ENCODE measurements at places on chromosomes 3 and 15. TPM values are rescaled to one million over a fixed set of nuclear protein-coding genes. Genes with fewer than 3 reads are reported as not detected.

DNA sequence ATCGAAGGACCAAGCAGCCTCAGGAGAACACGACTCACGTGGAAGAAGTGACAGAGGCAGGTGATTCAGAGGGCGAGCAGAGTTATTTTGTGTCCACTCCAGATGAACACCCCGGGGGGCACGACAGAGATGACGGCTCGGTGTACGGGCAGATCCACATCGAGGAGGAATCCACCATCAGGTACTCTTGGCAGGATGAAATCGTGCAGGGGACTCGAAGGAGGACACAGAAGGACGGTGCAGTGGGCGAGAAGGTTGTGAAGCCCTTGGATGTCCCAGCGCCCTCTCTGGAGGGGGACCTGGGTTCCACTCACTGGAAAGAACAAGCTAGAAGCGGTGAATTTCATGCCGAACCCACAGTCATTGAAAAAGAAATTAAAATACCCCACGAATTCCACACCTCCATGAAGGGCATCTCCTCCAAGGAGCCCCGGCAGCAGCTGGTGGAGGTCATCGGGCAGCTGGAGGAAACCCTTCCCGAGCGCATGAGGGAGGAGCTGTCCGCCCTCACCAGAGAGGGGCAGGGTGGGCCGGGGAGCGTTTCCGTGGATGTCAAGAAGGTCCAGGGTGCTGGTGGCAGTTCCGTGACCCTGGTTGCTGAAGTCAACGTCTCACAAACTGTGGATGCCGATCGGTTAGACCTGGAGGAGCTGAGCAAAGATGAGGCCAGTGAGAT is 26.0 kb downstream of the SYNM start:
- peaks cover 2% of the 10 kb centered on the region for H3K36me3 ChIP-seq
- no peaks in the 10 kb centered on the region for H3K27me3 ChIP-seq
- no peak overlapping the region for H3K27ac ChIP-seq
- no peaks in the 10 kb centered on the region for H3K4me1 ChIP-seq
- no peak for DNase-seq

- H3K36me3 ChIP-seq, result no peaks in the 10 kb centered on the region
- H3K4me3 ChIP-seq, result peak overlapping the region; percentile 50
- no peaks in the 10 kb centered on the region for H3K27me3 ChIP-seq
- DNase-seq, result no peak
Observed at GRCh38 chr15:101295607-101296161, 636 bp upstream of the SNRPA1 start.

DNA sequence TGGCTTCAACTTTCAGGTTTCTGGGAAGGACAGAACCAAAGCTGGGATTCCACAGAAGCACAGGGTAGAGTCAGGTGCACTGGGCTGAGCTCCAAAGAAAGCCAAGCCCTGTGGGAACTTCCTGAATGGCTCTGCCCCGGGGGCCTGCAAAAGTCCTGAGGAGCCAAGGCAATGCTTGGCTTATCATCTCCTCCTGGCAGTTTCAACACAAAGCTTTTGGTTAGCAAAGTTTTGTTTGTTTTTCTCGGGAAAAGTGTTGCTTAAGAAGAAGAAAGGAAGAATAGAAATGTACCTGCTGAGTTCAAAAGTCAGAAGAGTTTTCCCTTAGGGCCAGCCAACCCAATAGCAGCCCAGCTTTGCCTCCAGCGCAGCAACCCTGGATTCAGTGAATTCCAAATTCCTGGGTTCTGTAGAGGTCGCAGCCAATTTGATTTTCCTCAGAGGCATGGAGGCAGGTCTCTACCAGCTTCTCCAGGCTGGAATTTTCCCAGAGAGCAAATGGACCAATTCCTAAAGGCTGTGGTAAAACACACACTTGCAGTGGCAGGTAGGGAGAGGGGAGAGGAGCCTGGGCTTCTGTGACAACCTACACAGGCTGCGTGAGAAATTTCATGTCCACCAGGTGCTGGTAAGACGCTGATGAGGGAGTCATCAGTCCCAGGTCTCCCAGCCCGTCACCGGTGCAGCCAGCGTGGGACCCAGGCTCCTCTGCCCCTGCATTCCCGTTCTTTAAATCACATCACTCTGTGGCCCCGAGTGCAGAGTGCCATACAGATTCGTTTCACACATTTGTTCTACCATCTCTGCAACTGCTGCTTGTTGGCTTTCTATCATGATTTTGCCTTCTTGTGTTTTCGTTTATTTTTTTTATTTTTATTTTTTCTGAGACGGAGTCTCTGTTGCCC is 54.3 kb upstream of the SNRPA1 start:
- H3K36me3 ChIP-seq, result no peaks in the 10 kb centered on the region
- H3K27ac ChIP-seq, result no peak overlapping the region
- H3K4me3 ChIP-seq, result no peak overlapping the region

DNA sequence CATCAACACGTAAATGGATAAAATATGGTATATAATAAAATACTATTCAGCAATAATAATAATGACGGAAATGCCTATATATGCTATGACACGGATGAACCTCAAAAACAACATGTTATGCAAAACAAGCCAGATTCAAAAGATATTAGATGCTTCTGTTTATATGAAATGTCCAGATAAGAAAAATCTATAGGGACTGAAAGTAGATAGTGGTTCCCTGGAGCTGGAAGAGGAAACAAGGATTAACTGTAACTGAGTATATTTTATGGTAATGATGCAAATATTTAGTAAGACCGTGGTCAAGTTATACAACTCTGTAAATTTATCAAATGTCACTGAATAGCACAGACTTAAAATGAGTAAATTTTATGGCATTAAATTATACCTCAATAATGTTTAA is 25.8 kb upstream of the WDR49 start:
- DNase-seq, result no peak
- H3K36me3 ChIP-seq, result no peaks in the 10 kb centered on the region
- H3K4me1 ChIP-seq, result no peaks in the 10 kb centered on the region
- no peak overlapping the region for H3K27ac ChIP-seq

The EFHB gene
- 0.81 TPM for total RNA-seq

Data from aorta (tissue), 5 donors.